SW 1271 (cell line): ENCODE measurements at places on chromosomes 4 and X.

DNA sequence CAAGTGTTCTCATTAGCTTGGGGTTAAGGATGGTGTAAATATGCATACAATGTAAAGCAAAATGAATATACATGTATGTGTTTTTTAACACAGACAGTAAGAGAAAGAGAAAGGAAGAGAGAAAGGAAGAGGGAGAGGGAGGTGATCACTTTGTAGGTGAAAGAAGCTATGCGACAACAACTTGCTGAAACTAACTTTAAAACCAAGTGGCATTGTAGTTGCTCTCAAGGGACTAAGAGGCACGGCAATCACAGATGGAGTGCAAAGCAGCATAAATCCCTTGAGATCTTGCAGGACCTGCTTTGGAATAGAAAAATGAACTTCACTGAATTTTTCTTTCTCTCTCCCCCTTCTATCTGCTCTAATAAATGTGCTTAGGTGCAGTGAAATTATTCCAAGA, 1665.0 kb upstream of the TENM3 start:
- DNase-seq = no peak

- no peak for DNase-seq
Measured at GRCh38 chrX:148670277-148670676, 169.9 kb downstream of the AFF2 start.

- no peak for DNase-seq
Measured at GRCh38 chr4:76028350-76028765, 5.1 kb upstream of the CXCL10 start.

DNA sequence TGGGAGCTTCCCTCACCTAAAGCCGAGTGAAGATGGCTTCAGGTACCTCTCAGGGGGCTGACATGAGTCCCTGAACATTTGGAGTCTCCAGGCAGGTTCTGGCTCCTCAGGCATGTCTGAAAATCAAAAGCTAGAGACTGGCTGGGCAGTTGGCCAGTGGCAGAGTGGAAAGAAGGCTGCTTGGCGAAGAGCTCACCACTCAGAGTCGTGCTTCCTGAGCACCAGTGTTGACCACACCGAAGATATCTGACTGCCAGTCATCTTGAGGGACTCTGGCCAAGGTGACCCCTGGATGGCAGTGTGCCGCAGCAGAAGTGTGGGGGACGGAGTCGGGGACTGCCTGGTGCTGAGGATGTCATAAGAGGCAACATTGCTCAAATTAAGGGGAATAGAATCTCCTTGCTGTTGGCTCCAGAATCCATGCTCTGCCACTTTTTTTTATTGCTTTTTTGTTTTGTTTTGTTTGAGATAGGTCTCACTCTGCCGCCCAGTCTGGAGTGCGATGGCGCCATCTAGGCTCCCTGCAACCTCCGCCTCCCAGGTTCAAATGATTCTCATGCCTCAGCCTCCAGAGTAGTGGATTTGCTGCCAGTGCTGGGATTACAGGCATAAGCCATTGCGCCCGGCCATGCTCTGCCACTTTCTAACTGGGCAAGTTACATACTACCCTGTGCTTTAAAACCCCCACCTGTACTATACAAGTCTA, 172.5 kb upstream of the GATB start:
- no peak for DNase-seq

GRCh38 chr4:183255487-183255886, 64.6 kb downstream of the CLDN22 start:
- no peak for DNase-seq

- no peak for DNase-seq
Measured at GRCh38 chr4:160202802-160203201, 1099.9 kb downstream of the RAPGEF2 start.

GRCh38 chrX:39140581-39140980, 339.3 kb downstream of the MID1IP1 start:
- DNase-seq = no peak

DNA sequence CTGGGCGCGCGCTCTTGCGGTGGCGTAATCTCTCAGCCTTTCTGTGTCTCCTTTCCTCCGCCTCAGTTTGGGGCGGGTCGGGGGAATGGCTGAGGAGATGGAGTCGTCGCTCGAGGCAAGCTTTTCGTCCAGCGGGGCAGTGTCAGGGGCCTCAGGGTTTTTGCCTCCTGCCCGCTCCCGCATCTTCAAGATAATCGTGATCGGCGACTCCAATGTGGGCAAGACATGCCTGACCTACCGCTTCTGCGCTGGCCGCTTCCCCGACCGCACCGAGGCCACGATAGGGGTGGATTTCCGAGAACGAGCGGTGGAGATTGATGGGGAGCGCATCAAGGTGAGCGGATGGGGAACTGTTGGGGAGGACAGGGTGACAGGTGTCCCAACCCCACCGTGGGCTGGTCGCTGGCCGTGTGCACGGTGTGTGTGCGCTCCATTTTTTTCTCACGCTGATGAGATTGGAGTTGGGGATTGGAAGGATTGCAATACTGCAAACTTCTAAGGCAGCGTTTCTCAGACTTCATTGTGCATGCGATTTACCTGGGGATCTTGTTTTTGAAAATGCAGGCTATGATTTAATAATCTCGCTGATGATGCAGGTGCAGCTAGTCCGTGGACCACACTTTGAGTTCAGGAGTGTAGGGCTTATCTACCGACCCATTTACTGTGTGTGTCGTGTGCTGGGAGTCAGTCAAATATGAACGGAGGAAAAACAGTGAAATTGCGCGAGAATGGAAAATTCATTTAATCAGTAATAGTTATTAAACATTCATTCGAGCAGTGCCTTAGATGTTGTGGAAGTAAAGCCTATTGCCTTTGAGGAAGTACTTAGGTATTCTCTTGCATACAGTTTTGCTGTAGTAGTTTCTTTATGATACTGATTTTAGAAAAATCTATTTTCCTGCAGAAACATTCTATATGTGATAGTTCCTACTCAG, at the start of gene RAB33B:
Gene RAB33B (plus strand): TSS at position 11 of the 935 bp plus-strand sequence. CDS start 75 bp downstream, at position 86.
- DNase-seq = peak; percentile 50

GRCh38 chr4:18593297-18594002, 571.9 kb upstream of the LCORL start:
- peak; percentile 69 for DNase-seq

DNA sequence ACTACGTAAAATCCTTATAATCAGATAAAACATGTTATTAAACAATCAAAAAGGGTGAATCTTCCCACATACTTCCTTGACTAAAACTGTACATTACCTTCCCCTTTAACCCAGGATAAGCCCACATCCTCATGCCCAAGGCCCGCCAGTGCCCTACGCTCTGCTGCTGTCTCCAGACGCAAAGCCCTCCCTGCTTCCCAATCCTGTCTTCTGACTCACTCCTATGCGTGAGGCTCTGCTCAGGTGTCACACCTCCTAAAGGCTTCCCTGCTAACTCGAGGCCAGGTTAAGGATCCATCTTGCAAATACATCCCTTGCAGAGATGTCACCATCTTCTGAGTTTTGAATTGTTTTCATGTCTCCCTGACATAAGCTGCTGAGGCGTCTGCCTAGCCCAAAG, 61.6 kb downstream of the STX18 start:
- DNase-seq = no peak

DNA sequence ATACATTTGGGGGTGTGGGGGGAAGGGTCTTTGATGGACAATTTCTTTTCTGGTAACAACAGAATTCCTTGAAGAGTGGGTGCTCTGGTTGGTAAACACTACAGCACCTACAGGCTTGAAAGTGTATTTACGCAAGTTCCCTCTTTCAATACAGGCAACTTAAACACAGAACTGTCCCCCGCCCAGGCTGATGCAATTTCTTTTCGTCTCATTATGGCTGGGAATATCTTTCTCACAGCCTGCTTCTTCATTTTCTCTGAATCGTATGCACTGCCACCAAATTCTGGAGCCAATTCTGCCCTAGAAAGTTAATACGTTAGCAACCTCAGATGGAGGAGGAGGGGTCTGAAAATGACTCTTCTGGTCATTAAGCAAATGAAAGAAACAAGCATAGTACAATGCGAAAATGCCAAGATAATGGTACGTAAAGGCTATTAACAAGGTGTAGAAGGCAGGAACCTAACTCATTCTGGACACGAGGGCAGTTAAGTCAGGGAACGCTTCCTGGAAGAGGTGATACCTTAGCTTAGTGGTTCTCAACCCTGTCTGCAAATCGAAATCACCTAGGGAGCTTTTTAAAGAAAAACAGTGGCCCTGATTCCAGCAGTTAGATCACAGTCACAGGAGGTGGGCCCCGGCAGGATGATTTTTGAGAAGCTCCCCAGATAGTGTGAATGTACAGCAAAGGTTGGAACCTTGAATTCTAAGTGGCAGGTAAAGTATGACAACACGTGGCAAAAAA, 1.0 kb downstream of the AGA start:
- DNase-seq = peak; percentile 1

DNA sequence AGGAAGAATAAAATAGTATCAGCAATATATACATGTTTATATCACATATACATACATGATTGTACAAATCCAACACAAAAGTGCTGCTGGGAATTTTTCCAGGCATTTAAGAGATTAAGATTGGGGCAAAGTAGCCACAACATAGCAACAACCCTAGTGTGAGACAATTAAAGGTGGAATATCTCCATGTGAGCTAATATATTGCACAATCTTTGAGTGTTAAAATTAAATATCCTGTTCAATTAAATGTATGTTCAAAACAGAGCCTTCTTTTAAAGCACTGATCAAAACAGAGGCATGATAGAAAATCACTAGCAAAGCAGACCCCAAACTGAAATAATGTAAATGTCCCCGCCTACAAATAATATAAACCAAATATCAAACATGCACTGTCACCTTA, 97.6 kb downstream of the GABRB1 start:
- DNase-seq = no peak

DNA sequence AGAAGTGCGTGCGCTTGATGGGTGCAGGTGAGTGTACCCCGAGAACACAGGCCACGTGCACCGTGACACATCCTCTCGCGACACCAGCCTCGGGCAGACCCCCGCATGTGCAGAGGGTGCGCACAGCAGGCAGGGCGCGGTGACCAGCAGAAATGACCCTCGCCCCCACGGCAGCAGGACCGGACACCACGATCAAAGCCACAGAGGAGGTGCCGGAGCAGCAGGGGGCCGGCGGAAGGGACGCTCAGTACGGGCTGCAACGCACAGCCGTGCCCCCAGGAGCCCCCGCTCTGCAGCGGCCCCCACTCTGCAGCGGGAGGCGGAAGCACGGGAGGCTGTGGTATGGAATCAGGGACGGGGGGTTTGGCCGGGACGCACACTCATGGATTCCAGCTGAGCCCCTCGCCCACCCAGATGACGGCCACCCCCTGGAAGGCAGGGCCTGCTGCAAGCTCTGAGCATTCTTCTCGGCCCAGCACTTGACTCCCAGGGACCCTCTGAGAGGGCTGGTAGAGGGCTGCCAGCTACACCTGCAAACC, 17.1 kb downstream of the PPP2R3B start:
- no peak for DNase-seq

DNA sequence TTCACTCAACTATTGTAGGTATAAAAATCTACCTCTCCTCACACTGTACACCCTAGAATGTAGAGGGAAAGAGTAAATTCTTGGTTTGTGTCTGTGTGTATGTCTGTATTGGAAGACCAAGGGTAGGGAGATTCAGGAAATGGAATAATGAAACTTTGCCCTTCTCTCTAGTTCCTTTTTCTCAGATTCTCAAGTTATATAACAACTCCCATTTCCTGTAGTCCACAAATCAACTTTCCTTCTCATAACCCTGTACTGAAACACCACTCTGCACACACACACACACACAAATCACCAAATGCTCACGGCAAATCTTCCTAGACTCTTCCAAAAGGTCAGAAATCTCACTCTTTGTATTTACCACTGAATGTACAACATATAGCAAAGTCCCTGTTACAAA, 824.5 kb upstream of the DIAPH2 start:
- DNase-seq = no peak

- no peak for DNase-seq
Measured at GRCh38 chr4:129063640-129064039, 29.7 kb downstream of the SCLT1 start.

DNA sequence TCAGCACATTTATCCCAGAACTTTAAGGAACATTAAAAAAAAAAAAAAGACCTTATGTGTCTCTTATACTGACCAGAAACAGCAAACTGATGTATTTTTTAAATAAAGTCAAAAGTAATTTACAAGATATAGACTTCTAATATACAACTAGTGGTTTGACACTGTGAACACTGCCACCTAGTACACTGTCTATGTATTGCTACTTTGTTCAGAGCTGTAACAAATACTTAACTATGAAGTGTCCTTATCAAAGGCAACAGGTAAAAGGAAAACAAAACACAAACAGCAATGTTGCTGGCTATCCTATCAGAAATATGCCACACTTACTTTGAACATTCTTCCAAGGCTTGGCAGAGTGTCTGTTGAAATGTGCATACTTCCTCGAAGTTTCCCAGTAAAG, 60.4 kb downstream of the CD40LG start:
- DNase-seq = peak; percentile 1

- DNase-seq = no peak
Measured at GRCh38 chr4:36192922-36193321, 51.4 kb downstream of the ARAP2 start.

- no peak for DNase-seq
Measured at GRCh38 chr4:40265910-40266274, 69.1 kb downstream of the RHOH start.

DNA sequence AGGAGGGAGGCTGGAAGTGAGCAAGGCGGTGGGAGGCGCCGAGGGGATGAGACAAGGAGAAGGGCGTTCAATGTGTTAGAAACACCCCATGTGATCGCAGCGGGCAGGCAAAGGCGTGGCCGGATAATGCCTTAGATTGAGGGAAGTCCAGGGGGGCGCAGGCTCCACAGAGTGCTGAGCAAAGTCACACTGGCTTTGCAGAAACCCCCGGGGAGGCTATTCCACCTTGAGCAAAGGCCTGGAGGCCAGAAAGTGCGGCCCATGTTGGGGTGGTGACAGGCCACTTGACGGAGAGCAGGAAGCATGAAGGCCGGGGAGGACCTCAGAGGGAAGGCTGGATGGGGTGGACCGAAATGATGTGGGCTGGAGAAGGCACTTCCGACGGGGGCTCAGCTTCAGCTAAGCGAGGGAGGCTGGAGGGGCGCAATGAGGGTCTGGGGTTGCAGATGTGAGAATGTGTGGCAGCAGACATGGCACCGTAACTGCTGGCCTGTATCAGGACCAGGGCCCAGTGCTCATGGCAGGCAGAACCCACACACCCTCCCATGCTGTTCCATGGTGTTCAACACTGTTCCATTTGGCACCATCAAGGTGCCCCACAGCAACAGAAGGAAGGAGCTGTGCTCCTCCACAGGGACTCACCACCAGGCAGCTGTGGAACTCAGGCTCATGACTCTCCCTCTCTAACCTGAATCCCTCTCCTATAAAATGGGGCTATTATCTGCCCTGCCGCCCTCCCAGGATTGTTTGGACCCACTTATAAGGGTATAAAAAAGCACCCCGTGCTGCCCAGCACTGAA, 50.3 kb downstream of the HMX1 start:
- DNase-seq = no peak

GRCh38 chr4:39818646-39819045, 120.7 kb downstream of the UBE2K start:
- no peak for DNase-seq

DNA sequence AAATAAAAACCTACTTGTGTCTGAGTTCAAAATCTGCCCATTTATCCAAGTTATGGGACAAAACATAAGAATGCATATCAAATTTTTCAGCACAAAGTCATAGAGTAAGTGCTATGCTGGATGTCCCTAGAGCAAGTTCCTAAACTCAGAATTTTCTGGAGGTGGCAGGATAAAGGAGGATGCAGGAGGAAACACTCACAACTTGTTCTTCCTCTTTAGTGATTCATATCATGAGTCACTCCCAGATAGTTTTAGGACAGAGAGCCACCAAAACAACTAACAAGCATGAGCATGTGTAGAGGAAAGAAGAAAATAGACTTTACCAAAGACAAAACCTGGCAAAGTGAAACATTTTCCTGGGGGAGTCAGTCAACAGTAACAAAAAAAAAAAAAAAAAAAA, 302.7 kb downstream of the KCTD8 start:
- DNase-seq = peak; percentile 72
